ENCODE measurements at places on chromosomes 4 and X. TPM values are rescaled to one million over a fixed set of nuclear protein-coding genes. Genes with fewer than 3 reads are reported as not detected.

DNA sequence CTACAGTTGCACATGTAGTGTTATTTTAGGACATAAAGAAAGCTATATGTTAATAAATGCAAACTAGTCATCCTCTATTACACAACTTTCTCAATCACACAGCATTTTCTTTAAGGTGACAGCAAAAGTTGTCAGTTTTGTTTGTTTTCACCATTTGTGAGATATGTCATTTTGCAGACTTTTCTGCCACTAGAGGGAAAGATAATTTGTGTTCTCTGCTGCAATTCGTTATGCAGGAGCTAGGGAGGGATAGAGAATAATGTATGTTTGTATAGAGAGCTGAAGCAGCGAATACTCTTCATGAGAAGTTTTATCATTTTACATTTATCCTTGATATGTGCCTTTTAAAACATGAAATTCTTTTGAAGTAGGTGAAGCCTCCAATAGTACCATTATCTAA lies 670.6 kb upstream of the ATOH1 start:
- DNase-seq: no peak

The CTAG2 gene
- total RNA-seq: not detected

- no peak for DNase-seq
These were observed 58.5 kb downstream of the PGRMC2 start for GRCh38 chr4:128228845-128229795.

- DNase-seq: no peak
These were observed 141.1 kb downstream of the IDS start for GRCh38 chrX:149363965-149364364.

DNA sequence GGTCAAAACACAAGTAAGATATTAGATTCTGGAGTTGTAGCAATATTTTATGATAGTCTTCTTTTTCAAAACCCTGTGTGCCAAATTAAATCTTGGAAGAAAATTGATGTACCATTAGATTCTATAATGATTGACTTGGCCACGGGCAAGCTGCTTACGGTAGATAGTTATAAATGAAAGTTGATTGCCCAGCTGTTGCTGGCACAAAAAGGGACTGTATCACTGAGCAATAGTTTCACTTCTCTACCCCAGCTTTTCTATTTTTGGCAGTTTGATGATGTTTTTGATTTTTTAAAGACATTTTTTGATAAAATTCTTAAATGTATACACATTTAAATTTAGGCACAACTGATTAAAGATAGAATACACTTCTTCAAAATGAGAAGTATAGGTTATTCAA lies 333.3 kb downstream of the TRAM1L1 start:
- DNase-seq: no peak

The PABPC1L2A gene
- total RNA-seq: not detected

Data from esophagus squamous epithelium (tissue), 5 donors.